Sciatic nerve (tissue), 2 donors: ENCODE measurements at places on chromosomes 1 and 21.

DNA sequence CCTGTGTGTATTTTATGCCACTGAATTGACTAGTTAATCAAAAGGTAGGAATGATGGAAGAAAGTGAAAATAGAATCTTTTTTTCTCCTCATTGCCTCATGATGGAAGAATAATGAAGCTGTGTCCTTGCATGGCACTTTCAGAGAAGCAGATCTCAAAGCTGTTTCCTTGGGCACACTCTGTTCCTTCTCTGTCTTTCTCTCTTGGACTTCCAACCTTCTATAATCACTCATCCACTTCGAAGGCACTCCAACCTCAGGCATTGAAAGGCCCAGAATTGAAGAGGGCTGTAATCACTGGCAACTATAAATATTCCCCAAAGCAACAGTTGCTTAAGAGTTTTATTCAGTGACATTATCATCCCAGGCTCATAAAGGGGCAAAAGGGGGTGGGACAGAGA, 31.1 kb upstream of the DNASE2B start:
- no peak for DNase-seq

DNA sequence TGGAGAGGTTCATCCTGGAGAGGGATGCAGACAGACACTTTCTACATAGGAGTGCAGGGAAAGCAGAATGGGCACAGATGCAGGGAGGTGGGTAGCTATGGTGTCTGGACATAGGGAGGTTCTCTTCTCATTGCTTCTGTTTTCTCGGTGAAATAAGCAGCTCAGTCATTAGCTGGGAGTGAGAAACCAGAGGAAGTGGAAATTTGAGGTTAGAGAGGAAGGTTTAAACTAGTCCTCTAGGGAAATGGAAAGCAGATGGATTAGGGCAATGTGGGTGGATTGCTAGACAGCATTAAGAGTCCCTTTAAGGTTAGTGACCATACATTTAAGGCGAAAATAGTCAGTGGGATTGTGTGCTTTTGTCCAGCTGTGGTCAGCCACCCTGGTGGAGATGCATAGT, 39.6 kb downstream of the MPZL1 start:
- DNase-seq, result no peak

- no peak for DNase-seq
These were observed 73.8 kb downstream of the BCAR3 start for GRCh38 chr1:93607814-93608186.

GRCh38 chr1:85692730-85693314, 15.4 kb downstream of the ZNHIT6 start:
- DNase-seq, result no peak

DNA sequence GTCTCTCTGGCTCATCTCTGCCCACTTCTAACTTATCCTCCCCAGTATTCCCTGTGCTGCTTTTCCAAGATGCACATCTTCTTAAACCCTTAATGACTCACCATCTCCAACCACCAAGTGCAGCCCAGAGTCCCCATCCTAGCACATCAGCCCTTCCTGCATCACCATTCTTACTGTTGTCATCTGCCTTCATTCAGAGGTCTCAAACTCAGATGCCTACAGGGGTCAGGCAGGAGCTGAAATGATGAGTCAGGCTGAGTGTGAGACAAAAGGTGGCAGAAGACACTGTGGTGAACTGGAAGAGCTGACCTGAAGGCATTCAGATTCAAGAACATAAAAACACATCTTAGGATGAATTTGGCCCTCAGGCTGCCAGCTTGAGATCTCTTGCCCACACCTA, 34.6 kb downstream of the OLFML2B start:
- no peak for DNase-seq

DNA sequence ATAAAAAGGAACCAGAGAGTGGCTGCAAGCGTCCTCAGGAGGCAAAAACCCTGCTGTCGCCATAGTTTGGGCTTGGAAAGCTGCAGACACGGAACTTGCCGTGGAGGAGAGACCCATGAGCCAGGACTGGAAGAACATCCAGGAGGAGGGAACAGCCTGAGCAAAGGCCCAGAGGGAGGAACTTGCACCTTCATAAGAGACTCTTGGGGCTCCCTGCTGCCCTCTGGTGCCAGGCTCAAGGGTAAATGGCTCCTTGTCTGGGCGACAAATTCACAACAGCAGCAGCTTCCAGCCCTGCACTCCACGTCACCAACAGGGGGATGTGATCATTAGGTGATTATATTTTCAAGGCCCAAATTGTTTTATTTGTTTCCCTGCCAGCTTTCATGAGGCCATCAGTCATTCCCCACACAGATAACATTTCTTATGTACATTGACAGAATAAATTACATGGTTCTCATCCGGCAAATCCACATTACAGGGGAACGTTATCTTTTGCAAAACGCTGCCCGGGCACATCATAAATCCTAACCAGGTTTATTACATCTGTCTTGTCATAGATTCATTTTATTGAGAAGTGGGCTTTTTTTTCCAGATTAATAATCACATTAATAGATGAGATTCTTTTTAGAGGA, 143.0 kb upstream of the GRIK3 start:
- DNase-seq, result no peak

GRCh38 chr1:33841494-33841893, 22.4 kb upstream of the HMGB4 start:
- no peak for DNase-seq

DNA sequence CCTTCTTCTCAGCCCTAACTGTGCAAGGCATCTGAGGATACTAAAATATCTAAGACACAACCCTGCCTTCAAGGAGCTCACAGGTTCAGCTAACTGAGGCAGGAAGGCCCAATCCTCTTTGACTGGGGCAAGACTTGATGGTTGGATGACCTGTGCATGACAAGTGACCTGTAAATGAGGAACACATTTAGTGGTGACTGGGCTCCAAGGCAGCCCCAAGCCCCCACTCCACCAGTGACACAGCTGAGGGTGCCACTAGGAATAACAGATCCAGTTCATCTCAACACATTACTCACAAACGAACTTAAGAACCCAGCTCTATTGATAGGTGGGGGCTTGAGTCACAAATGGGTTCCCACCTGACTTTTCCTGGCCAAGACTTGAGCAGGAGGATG, 244.7 kb upstream of the IRF2BP2 start:
- DNase-seq, result no peak

- DNase-seq, result no peak
These were observed 350.5 kb upstream of the PRMT6 start for GRCh38 chr1:106705971-106706370.

DNA sequence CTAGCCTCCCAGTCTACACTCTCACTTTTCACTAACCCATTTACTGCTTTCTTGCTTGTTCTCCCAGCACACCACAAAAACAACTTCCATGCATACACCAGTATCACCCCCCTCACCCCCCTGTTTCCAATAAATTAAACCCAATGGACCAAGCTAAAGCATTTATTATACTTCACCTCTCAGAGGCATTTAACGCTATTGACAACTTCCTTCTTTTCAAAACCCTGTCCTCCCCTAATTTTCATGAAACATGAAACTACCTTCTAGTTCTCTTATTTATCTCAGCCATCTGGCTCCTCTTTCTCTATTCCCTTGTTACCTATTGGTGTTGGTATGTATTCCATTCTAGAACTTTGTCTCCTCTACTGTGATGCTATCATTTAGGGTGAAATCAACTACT, 32.3 kb downstream of the PTPRC start:
- no peak for DNase-seq

DNA sequence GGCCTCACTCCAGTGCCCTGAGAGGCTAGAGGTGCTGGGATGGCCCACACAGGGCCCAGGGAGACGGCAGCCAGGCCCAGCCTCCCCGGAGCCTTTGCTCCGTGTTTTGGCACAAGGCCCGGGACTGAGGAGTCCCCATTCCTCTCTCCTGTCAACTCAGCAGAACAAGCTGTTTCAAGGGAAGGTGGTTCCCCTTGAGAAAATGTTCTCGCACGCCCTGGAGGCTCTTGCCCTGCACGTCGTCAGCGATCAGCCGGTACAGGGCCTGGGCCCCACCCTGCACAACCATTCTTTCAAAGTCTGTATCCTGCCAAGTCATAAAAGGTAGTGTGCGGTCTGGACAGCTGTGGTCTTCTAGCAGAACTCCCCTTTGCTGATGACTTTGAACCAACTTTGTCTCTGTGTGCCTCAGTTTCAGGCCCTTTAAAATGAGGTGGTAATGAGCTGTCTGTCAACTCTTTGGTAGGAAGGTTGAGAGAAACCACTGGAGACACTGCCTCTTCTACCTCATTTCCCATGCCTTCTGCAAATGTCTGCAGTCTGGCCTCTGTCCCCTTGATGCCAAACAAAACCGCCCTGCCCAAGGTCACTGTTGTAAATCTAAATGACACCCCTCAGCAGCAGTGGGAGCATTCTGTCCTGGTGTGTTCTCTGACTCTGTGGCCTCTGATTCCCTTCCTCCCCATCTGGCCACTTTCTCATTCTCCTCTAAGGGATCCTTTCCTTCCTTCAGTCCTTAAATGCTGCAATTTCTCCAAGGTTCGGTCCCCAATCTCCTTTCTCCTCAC, 138.6 kb upstream of the JUN start:
- no peak for DNase-seq

DNA sequence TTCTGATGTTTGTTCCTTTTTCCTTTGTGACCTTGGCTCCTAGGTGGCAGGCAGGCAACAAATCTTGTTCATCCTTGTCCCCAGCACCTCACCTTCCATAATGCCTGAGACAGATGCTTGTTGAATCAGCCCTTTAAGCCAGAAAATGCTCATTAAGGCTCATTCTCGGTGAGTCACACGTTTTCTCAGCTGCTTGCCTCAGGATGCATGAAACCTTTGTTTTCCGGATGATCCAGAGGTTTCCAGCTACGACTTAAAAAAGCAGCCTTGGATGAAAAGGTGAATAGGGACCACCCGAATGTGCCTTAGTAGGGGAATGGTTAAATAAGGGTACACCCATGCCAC, 4.6 kb upstream of the ATP13A2 start:
- no peak for DNase-seq

DNA sequence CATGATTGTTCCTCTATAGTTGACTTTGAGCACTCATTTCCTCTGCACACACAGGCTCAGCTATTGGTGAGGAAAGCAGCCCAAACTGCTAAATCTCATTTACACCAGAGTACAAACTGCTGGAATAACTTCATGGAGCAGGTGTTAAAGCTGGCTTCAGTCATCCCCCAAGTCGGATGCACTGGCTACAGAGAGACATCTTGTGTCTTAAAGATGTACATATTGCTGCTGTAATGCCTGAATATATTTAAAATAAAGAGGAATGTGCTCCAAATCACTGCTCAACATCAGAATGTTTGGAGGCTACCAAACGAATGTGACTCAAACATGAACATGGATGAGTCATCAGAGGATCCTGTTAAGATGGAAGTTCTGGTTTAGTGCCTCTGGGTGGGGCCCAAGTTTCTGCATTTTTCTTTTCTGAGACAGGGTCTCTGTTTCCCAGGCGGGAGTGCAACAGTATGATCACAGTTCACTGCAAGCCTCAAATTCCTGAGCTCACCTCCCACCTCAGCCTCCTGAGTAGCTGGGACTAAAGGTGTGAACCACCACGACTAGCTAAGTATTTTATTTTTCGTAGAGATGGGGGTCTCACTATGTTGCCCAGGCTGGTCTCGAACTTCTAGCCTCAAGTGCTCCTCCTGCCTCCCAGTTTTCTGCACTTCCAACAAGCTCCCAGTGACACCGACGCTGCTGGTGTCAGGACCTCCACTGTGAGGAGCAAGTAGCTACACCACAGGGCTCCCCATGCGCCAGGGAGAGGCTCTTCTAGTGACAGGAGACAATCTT, 79.0 kb upstream of the KRTAP19-8 start:
- no peak for DNase-seq

DNA sequence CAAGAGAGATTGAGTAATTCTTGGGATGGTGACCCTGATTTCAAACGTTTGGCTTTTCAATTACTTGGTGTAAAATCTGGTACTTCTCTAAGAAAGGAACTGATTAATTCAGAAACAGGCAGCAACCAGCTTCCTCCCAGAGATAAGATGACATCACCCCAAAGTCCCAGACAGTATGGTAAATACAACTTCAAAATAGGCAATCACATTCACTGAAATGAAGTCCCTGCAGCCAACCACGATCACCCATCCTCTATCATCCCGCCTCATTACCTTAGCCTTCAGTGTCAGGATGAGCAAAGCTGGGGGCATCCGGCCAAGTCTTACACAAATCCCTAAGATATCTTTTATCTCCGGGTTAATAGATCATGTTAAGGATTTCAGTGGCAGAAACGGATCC, 26.4 kb upstream of the RUNX1 start:
- DNase-seq, result no peak

- no peak for DNase-seq
These were observed 55.9 kb downstream of the MT1HL1 start for GRCh38 chr1:236948381-236948780.
